ENCODE measurements at places on chromosomes 1 and 21.

DNA sequence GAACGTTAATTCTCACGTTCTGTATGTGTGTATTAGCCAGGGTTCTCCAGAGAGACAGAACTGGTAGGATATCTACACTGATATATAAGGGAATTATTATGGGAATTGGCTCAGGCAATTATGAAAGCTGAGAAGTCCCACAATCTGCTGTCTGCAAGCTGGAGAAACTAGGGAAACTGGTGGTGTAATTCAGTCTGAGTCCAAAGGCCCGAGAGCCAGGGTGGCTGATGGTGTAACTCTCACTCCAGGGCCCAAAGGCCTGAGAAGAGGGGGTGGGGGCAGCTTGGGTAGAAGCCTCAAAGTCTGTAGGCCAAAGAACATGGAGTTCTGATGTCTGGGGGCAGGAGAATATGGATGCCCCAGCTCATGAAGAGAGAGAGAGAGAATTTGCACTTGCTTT is 13.3 kb upstream of the VASH2 start:
- DNase-seq, result no peak

DNA sequence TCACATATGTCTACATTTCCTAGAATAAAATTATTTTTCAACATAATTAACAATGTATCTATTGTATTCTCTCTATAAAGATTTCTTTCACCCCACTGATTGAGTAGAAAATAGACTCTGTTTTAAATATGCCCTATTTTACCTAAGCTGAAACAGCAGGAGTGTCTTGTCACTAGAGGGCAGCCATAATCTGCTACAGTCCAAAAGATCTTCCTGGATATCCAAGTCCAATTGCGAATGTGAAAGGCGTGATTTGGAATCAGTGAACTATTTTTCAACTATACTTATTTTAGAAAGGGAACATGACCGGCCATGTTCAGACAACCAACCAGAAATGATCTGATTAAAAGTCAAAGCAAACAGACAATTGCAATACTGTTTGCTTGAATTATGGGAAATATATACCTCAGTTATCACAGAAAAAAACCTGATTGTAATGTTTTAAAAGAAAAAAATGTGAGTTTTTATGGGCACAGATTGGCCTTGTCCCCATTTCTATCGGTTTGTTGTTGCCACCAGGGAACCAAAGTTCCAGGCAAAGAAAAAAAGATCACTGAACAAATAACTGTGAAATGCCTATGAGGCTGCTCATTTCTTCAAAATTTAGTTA is 1211.0 kb upstream of the ADGRL4 start:
- DNase-seq, result no peak

DNA sequence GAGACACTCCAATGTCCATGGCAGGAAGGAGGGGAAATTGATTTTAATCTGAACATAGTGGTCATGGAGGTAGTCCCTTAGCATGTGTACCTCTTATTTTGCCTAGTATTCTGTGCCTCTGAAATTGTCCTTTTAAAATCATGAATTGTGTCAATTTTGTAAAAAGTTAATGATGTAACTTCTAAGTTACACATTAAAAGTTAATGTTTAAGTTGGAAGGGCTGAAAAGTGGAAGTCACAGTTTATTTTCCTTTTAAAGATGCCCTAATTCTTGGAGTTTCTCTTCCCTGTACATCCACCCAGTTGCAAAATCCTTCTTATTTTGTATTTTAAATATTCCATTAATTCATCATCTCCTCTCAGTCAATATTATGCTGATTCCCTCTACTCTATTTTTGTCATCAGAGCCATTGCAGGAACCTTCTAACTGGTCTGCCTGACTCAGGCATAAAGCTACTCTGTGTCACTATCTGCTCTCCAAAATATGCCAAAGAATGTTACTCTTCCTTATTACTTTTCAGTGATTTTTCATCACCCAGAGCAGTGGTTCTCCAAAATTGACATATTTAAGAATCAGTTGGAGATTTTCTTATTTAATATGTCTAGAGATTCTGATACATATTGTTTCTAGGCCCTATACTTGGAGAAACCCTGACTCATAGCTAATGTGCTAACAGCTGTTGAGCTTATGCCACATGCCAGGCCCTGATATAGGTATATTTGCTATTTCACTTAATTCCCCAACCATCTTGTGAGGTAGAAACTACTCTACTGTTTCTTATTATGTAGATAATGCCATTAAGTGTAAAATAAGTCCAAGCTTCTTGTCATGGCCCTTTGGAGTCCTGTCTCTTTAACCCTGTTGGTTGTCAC is 5.1 kb downstream of the HOOK1 start:
- DNase-seq, result no peak

DNA sequence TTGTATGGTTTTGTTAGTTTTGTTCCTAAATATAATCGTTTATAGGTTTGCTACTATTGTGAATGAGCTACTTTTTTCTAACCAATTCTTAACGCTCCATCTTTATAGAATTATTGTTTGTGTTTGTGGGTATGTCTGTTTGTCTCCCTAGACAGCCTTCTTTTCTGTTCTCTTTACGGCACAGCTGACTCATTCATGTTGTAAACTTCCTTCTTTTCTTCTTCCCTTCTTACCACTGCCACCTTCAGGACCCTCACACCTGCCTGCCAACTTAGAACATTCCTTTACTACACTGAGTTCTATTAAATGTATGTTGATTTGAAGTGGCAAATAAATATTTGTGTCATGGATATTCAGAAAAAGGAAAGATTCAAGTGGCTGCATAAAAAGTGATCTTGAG is 29.1 kb downstream of the AK5 start:
- no peak for DNase-seq

DNA sequence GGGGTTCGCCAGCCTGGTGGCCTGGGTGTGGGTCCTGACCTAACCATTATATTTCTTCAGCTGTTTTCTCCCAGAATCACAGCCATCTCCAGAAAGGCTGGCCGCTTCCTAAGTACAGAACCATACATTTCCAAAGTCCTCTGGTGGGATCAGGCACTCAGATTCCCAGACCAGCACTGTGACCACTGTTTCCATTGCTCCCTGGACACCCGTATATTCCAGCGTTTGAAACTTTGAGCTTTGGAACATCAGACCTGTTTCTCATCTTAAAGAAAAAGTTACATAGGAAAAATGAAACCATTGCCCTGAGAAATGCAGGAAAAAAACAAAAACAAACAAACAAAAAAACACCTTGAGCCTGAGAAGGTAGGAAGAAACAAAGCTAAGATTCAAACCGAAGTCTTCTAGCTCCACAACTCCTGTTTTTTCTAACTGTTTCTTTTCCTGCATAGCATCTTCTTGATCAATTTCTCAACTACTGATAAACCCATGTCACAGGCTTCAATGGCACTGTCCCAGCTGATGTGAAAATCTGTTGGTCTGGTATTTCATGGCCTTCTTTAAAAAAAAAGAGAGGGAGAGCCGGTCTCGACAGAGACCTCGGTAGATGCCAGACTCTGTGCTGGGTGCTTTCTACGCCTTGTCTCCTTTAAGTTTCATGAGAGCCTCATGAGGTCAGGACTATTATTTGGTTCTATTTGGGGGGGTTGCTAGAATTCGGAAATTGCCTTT is 221.3 kb downstream of the TOMM20 start:
- DNase-seq, result no peak

DNA sequence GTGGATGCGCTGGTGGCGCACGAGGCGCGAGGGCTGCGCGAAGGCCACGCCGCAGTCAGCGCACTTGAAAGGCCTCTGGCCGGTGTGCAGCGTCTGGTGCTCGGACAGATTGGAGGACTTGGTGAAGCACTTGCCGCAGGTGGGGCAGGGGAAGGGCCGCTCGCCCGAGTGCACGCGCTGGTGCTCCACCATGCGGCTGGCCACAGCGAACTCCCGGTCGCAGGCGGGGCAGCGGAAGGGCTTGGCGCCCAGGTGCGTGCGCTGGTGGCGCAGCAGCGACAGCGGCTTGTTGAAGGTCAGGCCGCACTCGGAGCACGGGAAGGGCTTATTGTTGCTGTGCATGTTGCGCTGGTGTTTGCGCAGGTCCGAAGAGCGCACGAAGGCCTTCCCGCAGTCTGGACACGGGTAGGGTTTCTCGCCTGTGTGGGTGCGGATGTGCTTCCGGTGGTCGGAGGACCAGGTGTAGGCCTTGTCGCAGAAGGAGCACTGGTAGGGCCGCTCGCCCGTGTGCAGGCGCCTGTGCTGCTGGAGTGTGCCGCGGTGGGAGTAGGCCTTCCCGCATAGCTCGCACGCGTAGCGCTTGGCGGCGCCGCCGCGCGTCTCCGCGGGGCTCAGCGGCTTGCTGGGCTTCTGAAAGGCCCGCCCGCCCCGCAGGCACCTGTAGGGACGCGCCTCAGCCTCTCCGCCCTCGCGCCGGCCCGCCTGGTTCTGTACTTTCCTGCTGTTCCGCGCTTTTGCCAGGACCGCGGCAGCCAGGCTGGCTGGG is 4.7 kb downstream of the ZNF648 start:
- no peak for DNase-seq

DNA sequence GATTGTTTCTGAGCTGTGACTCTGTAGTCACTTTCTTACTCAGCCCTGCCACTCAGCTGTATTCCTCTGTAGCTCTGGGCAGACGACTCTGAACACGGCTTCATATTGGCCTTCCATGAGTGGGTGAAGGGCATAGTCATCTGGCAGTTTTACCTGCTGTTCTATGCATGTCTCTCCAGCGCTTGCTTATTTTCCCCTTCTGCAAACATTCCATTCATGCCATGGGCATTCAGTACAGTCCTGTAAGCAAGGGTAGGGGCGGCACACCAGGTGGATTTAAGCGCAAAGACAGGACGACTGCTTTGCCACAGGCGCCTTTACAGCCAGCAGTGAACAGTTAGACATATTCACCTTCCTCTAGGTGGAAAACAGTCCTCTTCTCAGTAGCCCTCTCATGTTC is 4.4 kb upstream of the WDR26 start:
- DNase-seq, result no peak

DNA sequence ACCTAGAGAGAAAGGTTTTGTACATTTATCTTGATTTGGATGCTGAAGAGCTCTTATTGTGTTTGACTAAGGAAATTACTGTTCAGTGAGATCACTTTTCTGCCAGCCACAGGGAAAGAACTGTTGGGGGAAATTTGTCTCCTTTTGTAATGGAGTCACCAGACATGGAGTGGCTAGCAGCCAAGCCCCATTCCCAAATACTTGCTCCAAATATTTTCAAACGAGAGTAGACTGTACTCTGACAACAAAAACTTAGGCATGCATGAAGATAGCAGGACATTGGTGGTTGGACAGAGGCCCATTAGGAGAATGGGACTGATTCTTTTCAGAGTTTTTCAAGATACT is 21.1 kb downstream of the IPO9 start:
- DNase-seq, result no peak

DNA sequence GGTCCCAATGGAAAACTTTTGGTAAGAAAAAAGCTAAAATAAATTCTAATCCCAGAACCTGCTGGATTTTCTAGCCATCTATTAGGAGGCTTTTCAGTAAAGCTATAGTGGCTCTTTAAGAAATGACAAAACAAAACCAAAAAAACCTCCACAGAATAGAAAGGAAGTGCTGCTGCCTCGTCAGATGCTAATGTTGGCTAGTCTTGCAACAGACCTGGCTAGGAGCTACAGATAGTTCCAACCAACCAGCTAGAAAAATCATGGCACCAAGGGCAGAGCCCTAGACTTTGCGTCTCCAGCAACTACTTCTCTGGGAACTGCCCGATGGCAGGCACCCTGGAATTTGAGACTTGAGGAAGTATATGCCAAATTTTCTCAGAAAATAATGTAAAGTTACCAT is 7.6 kb downstream of the CD101 start:
- DNase-seq, result no peak

GRCh38 chr1:176826265-176826664 is 338.2 kb downstream of the ASTN1 start:
- no peak for DNase-seq

DNA sequence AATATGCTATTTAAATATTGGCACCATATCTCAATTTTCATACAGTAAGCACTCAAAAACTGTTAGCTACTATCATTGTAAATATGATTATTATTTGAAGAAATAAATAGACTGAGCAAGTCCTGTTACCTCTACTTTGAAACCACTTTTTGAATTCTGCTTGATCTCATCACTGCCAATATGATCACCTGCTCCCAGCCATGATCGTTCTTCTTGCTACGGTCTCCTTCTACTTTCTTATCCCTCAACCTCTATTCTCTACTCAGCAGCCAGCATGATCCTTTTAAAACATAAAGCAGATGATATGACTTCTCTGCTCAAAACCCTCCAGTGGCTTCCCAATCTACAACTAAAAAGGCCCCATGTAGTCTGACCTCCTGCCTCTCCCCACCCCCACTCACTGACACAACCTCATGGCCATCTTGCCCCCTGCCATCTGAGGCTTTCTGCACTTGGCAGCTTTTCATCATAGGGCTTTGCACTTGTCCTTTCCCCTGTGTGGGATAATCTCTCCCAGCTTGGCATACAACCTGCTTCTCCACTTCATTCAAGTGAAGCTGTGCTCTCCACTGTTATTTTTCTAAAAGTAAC is 27.2 kb downstream of the CD34 start:
- DNase-seq, result no peak

- DNase-seq, result no peak
These were observed 152.9 kb downstream of the ATP6V1G3 start for GRCh38 chr1:198387587-198387986.

DNA sequence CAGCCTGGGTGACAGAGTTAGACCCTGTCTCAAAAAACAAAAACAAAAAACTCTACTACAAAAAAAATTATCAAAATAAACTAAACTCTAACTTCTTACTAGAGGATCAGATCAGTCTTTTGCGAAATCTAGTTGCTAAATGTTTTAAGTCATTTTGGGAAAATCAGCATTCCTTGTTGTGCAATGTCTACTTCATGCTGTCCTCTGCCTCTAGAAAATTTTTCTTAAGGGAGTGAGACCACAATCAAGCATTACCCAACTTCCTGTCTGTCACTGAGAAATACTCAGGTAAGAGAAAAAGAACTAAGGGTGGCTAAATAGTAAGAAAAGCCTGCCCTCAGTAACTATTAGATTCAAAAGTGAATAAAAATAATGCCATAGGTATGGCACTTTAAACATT is 67.2 kb upstream of the FOXD3 start:
- no peak for DNase-seq

GRCh38 chr21:20822666-20823065 is 175.5 kb upstream of the NCAM2 start:
- no peak for DNase-seq

DNA sequence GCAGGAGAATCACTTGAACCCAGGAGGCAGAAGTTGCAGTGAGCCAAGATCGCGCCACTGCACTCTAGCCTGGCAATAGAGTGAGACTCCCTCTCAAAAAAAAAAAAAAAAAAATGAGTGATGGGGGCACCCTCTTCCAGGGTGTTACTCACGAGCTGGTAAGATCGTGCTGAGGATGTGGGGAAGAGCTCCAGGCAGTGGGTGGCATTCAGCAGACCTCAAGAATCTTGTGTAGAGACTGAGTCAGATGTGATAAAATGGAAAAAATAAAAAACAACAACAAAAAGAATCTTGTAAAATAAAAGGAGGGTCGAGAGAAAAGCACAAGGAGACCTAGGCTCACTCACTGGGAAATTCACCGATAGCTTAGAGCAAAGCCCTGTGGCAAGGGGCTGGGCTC is 38.5 kb downstream of the EPHA2 start:
- no peak for DNase-seq

GRCh38 chr1:81834268-81834667 is 33.5 kb downstream of the ADGRL2 start:
- no peak for DNase-seq

- no peak for DNase-seq
These were observed 67.6 kb downstream of the RGS13 start for GRCh38 chr1:192703283-192704206.

- no peak for DNase-seq
These were observed 69.2 kb upstream of the SSBP3 start for GRCh38 chr1:54475357-54475881.

GRCh38 chr1:229874136-229874535 is 192.9 kb upstream of the GALNT2 start:
- DNase-seq, result no peak

Data from stimulated activated CD8-positive, alpha-beta memory T cell treated with anti-CD3 and anti-CD28 coated beads, Interleukin-2, amount 100 ng/mL, for 1 hour (primary cell).